ENCODE measurements at places on chromosomes 5 and 9. TPM values are rescaled to one million over a fixed set of nuclear protein-coding genes. Genes with fewer than 3 reads are reported as not detected.

- peak; percentile 20 for DNase-seq
Observed at GRCh38 chr9:69431777-69432176, 106.8 kb downstream of the ENTREP1 start.

GRCh38 chr5:19175776-19176570 lies 812.0 kb downstream of the CDH18 start:
- DNase-seq = no peak

Gene LOX
- total RNA-seq = 1.4 TPM

Gene YIPF5
- total RNA-seq = 65.8 TPM

Measured in bronchial epithelial cell (primary cell).